ENCODE measurements at places on chromosomes 1 and 21.

DNA sequence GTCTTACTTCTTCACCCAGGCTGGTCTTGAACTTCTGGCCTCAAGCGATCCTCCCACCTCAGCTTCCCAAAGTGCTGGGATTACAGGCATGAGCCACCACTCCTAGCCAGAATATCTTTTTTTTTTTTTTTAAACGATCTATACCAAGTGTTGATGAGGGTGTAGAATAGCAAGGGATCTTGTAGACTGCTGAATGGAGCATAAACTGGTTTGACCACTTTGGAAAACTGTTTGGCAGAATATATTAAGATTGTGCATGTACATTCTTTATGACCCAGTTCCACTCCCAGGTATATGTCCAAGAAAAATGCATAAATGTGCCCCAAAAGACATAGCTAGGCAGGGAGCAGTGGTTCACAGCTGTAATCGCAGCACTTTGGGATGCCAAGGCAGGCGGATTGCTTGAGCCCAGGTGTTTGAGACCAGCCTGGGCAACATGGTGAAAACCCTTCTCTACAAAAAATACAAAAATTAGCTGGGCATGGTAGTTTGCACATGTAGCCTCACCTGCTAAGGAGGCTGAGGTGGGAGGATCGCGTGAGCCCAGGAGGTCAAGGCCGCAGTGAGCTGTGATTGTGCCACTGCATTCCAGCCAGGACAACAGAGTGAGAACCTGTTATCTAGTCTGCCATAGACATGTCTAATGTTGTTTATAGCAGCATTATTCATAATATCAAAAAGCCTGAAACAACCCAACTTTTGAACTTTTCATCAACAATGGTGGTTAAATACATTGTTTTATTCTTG is 184.0 kb downstream of the VPS13D start:
- H3K27me3 ChIP-seq: no peaks in the 10 kb centered on the region
- H3K27ac ChIP-seq: no peak overlapping the region
- DNase-seq: no peak
- H3K4me3 ChIP-seq: no peak overlapping the region
- H3K4me1 ChIP-seq: peaks cover 4% of the 10 kb centered on the region

DNA sequence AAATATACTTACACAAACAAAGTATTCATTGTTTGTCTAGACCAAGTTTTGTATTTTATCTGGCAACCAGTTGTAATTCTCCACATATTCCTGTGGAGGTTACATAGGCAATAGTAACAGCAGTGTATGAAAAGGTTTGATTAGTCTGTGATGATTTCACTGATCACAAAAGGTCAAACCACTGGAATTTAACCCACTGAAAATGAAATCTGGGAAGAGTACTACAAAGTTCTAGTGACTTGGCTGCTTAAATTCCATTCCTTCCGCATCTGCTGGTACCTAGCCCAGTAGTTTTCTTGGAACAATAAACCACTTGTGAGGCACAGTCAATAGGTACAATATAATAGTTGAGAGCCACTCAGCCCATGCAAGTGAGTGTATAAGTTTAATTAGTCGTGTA is 205.4 kb downstream of the NFIA start:
- no peak overlapping the region for H3K4me3 ChIP-seq
- no peaks in the 10 kb centered on the region for H3K36me3 ChIP-seq
- H3K4me1 ChIP-seq: no peaks in the 10 kb centered on the region
- no peak overlapping the region for H3K27ac ChIP-seq

- no peaks in the 10 kb centered on the region for H3K4me1 ChIP-seq
- H3K4me3 ChIP-seq: no peak overlapping the region
- no peak for DNase-seq
- H3K27me3 ChIP-seq: no peaks in the 10 kb centered on the region
Observed at GRCh38 chr1:56626546-56626945, 18.6 kb upstream of the PRKAA2 start.

DNA sequence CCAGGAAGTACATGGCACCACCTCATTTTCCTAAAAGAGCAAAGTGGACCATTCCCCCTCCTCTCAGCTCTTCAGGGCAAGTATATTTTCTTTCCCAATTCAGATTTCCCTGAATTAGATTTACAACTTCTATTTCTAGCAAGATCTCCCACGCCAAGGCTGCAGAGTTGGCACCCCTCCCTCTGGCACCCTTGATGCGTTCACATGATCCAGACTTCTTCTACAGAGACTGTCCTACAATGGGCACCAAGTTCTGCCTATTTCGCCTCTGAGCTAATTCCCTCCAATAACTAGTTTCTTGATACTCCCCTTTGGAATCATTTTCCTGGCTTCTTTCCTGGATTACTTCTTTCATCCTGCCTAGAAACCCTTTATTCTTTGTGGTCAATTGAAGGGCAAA is 122.0 kb downstream of the CDC7 start:
- no peaks in the 10 kb centered on the region for H3K4me1 ChIP-seq
- no peaks in the 10 kb centered on the region for H3K27me3 ChIP-seq
- H3K27ac ChIP-seq: no peak overlapping the region
- no peak overlapping the region for H3K4me3 ChIP-seq
- no peaks in the 10 kb centered on the region for H3K36me3 ChIP-seq

DNA sequence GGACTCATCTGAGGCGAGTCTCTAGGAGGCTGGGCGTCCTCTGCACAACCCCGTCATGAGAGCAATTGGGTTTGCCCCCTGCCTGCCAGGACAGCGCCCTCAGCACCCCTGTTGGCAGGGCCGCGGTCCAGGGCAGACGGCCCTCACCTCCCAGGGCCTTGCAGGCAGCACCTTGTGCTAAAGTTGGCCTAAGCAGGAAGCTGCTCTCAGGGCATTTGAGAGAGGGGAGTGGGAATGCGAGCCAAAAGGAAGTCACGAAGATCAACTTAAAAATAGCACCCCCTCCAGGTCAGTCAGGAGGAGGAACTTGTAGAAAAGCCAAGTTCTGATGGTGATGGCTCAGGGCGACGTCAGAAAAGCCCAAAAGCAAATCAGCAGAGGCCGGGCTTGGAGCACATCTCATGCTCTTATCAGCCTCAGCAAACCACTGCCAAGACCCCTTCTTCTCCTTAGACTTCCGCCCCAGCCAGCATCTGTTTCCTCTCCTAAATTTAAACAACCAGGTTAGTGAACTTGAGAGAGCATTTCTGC is 12.6 kb upstream of the ADORA3 start:
- H3K27me3 ChIP-seq: no peaks in the 10 kb centered on the region
- peak overlapping the region; percentile 36 for H3K4me3 ChIP-seq
- H3K27ac ChIP-seq: no peak overlapping the region
- DNase-seq: no peak

GRCh38 chr21:31599563-31599962 is 59.9 kb upstream of the SOD1 start:
- H3K27me3 ChIP-seq: no peaks in the 10 kb centered on the region
- H3K27ac ChIP-seq: no peak overlapping the region
- DNase-seq: no peak
- H3K36me3 ChIP-seq: no peaks in the 10 kb centered on the region
- no peak overlapping the region for H3K4me3 ChIP-seq
- no peaks in the 10 kb centered on the region for H3K4me1 ChIP-seq

- no peak for DNase-seq
- H3K36me3 ChIP-seq: no peaks in the 10 kb centered on the region
- no peak overlapping the region for H3K27ac ChIP-seq
Observed at GRCh38 chr1:15042866-15043265, 110.7 kb upstream of the TMEM51 start.

- H3K36me3 ChIP-seq: no peaks in the 10 kb centered on the region
- DNase-seq: no peak
- H3K27me3 ChIP-seq: no peaks in the 10 kb centered on the region
- no peak overlapping the region for H3K4me3 ChIP-seq
- H3K4me1 ChIP-seq: no peaks in the 10 kb centered on the region
Observed at GRCh38 chr1:13830616-13831280, 130.8 kb downstream of the PRDM2 start.

DNA sequence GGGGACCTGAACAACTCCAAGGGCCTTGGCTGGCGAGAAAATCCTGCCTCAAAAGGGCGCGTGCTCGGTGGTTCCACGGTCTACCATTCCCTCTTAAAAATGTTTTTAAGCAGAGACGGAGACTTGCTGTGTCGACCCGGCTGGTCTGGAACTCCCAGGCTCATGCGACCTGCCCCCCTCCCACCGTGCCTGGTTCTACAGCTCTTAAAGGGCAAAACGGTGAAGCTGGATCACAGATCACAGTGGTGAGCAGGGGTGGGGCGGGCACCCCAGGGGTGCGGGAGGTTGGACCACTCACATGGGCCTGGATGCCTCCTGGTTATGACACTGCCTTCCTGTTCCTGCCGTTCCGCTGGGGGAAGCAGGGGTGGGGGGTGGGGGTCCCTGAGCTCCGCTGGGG is 4.2 kb upstream of the C1orf159 start:
- no peak overlapping the region for H3K4me3 ChIP-seq
- H3K36me3 ChIP-seq: no peaks in the 10 kb centered on the region
- H3K27me3 ChIP-seq: no peaks in the 10 kb centered on the region
- DNase-seq: no peak
- peaks cover 15% of the 10 kb centered on the region for H3K4me1 ChIP-seq

GRCh38 chr1:86000601-86001000 is 156.0 kb downstream of the COL24A1 start:
- no peak overlapping the region for H3K4me3 ChIP-seq
- H3K4me1 ChIP-seq: no peaks in the 10 kb centered on the region
- no peaks in the 10 kb centered on the region for H3K36me3 ChIP-seq

- H3K4me1 ChIP-seq: no peaks in the 10 kb centered on the region
- H3K36me3 ChIP-seq: no peaks in the 10 kb centered on the region
- H3K27me3 ChIP-seq: no peaks in the 10 kb centered on the region
- no peak overlapping the region for H3K4me3 ChIP-seq
- no peak for DNase-seq
- no peak overlapping the region for H3K27ac ChIP-seq
Observed at GRCh38 chr1:50548243-50548642, 125.0 kb upstream of the DMRTA2 start.

DNA sequence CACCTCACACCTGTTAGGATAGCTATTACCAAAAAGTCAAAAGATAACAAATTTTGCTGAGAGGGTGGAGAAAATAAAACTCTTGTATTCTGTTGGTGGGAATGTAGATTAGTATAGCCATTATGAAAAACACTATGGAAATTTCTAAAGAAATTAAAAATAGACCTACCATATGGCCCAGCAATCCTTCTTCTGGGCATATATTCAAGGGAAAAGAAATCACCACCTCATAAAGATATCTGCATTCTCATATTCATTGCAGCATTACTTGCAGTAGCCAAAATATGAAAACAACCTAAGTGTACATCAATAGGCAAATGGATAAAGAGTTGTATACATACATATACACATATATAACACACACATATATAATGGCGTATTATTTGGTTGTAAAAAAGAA is 791.6 kb upstream of the RGS18 start:
- H3K27ac ChIP-seq: no peak overlapping the region
- DNase-seq: no peak
- no peaks in the 10 kb centered on the region for H3K27me3 ChIP-seq
- H3K4me3 ChIP-seq: no peak overlapping the region
- H3K36me3 ChIP-seq: no peaks in the 10 kb centered on the region

DNA sequence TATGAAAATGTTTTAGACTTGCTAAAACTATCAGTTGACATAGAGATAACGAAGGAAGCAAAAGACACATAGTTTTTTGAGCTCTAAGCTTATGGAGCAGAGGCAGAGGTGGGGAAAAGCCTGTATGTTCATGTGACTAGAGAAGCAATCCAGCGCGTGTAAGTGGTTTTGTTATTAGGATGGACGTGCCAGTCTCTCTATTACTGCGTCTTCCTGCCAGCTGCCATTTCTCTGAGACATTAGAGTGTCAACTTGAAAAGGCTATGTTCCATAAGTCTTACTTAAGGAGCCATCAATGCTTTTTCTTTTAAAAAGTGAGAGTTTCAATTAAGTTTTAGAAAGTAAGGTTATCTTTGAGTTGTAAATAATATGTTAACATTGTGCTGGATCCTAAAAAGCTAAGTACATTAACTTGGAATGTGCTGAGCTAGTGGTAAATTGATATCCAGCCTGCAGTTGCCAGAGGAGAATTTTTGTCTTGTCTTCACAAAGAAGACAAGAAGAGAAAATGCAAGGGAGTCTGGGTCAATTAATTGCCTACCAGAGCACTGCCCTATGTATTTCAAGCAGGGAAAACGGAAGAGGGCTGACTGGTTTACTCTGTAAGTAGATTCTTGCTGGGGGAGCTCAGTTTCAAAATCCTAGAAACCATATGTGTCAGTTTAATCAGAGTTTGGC is 161.8 kb upstream of the B3GALT2 start:
- no peaks in the 10 kb centered on the region for H3K36me3 ChIP-seq
- H3K27me3 ChIP-seq: no peaks in the 10 kb centered on the region
- DNase-seq: no peak
- H3K4me3 ChIP-seq: no peak overlapping the region

DNA sequence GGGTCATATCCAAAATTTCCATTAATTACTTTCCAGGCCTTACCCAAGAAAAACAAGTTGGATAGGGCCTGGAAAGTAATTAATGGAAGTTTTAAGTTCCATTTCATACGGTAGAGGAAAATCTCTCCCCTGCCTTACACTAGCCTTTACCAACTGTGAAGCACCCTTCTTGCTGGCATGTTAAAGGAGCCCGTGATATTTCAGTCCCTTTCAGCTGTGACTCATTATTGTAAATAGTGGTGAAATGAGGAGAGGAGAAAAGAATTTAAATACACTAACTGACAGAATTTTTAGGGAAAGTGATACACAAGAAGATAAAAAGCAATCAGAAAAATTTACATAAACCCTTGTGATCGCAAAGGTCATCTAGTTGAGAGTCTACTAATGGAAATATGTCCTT is 20.3 kb upstream of the KAZN start:
- no peaks in the 10 kb centered on the region for H3K27me3 ChIP-seq
- H3K4me1 ChIP-seq: no peaks in the 10 kb centered on the region
- no peak overlapping the region for H3K4me3 ChIP-seq
- no peak overlapping the region for H3K27ac ChIP-seq
- no peak for DNase-seq

GRCh38 chr1:188846468-188846867 is 1631.2 kb downstream of the BRINP3 start:
- no peak overlapping the region for H3K4me3 ChIP-seq
- DNase-seq: no peak
- no peak overlapping the region for H3K27ac ChIP-seq
- no peaks in the 10 kb centered on the region for H3K4me1 ChIP-seq
- H3K36me3 ChIP-seq: no peaks in the 10 kb centered on the region

DNA sequence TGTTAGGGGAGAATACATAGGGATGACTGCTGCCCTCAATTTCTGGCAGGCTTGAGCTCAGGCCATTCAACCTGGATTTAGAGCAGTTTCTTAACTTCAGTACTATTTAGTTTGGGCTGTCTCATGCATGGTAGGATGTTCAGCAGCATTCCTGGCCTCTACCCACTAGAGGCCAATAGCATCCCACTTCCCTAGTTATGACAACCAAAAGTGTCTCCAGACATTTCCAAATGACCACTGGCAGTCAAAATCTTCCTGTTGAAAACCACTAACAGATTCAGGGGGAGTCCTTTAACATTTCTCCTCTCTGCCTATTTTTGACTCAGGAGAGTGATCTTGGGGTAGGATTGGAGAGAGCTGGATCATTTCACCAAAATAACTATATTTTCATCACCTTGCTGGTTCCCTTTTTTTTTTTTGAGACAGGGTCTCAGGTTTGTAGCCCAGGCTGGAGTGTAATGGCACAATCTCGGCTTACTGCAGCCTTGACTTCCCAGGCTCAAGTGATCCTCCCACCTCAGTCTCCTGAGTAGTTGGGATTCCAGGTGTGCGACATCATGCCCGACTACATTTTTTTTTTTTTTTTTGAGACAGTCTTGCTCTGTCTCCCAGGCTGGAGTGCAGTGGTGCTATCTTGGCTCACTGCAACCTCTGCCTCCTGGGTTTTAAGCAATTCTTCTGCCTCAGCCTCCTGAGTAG is 8.7 kb downstream of the GNAT2 start:
- DNase-seq: no peak
- H3K4me1 ChIP-seq: peaks cover 2% of the 10 kb centered on the region
- H3K27me3 ChIP-seq: no peaks in the 10 kb centered on the region
- H3K27ac ChIP-seq: no peak overlapping the region
- H3K4me3 ChIP-seq: no peak overlapping the region

- DNase-seq: no peak
- no peaks in the 10 kb centered on the region for H3K36me3 ChIP-seq
- no peak overlapping the region for H3K4me3 ChIP-seq
- H3K27ac ChIP-seq: no peak overlapping the region
Observed at GRCh38 chr1:47913225-47913823, 83.9 kb downstream of the TRABD2B start.
